ENCODE measurements at places on chromosomes 3 and 15.

- DNase-seq, result no peak
Observed at GRCh38 chr3:115160295-115160694, 13.2 kb upstream of the ZBTB20 start.

DNA sequence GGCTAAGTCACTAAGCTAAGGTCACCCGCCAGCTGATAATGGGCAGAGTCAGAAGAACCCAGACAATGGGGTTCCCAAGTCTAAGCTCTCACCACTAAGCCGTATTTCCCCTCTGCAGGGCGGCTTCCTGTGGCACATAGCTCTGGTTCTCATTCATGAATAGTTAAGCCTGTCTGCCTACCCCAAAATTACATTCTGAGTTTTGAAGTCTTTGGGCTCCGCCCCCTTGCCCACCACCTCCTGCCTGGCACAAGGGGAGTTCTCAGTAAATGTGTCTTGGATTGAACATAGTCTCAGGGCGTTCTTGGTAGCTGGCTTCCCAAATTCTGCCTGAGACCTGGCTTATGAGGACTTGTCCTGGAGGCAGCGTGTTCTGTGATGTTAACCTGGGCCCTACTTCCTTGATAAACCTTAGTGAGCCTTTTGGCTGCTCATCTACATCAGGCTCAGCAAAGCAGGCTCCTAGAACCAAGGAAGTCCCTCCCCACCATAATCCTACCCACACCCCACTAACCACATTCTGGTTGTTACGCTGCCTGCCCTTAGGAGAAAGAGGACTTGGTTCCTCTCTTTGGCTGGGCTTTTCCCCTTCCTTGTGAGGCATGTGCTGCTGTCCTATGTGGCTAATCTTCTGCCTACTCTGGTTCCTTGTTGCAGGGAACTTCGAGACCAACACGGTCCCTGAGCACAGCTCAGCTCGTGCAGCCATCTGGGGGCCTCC lies 54.9 kb downstream of the STARD5 start:
- DNase-seq, result no peak

- no peak for DNase-seq
Observed at GRCh38 chr3:32660634-32661033, 24.4 kb upstream of the CNOT10 start.

DNA sequence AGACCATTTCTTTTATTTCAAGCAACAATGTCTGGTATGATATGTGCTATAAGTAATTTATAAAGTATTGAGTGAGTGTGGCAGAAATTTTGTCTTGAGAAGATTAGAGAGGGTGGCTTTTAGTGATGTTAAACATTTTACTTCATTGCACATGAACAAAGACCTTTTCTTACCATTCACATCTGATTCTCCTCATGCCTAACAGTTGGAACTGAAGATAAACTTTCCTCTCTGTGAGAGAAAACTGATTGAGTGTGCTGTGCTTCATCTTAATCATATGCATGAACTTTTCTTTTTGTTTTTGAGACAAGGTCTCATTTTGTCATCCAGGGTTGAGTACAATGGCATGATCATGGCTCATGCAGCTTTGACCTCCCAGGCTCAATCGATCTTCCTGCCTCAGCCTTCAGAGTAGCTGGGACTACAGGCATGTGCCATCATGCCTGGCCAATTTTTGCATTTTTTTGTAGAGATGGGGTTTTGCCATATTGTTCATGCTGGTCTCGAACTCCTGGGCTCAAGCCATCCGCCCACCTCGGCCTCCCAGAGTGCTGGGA lies 377.7 kb upstream of the GOLIM4 start:
- no peak for DNase-seq

DNA sequence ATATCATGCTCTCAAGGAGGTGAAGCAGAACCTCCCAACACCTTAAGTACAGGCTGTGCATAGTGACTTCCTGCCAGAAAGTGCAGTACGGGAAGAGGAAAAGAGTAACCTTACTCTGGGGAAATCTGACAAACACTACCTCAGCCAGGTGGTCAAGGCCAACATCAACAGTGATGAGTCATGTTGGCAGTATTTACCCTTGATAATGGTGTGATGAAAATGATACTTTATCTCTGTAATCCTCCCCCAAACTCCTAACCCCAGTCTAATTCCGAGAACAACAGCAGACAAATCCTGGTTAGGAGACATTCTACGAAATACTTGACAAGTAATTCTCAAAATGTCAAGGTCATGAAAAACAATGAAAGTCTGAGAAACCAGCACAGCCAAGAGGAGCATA lies 26.5 kb downstream of the ANKDD1A start:
- DNase-seq, result no peak

DNA sequence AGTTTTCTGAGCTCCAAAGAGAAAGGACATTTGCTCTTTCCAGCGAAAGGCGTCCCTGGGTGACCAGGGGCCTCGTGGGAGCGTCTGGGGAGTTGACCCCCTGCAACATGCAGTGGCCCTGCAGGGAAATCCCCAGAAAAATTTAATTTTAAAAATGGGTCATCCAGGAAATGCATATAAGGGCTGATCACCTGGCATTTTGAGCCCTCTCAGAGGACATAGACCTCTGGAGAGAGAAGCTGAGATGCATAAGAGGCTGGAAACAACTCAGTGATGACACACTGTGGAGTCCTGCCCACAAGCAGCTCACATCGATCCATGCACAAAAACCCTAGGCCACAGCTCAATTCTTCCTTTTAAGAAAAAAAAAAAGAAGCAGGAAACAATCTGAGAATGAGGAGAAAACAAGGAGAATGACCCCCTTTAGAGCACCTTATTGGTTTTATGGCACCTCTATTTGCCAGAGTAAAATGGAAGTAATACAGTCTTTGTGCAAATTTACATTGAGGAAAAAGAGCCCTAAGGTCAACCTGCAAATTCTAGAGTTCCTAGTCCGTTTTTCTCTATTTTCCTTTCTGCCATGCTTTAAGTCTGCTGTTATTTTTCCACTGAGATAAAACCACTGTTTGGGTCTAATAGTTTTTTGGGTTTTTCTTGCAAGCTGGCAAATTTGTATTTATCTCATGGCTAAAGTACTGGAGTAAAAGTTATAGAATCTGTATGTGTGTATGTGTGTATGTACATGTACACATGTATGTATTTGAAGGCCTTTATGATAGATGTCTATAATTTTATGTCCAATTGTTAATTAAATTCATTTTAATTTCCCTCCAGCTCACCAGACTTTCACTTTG lies 6.9 kb upstream of the BDH1 start:
- DNase-seq, result no peak

All from fibroblast of skin of left quadriceps (primary cell).